CD4-positive, alpha-beta T cell treated with Interferon alpha-2 for 1 hour (primary cell): ENCODE measurements at places on chromosomes 5 and 9.

- DNase-seq, result no peak
Observed at GRCh38 chr5:131171276-131171810, 599 bp downstream of the LYRM7 start.

- peak; percentile 28 for DNase-seq
Observed at GRCh38 chr5:174935854-174936474, 211.6 kb downstream of the MSX2 start.

- DNase-seq, result no peak
Observed at GRCh38 chr9:122226142-122226757, 2.5 kb downstream of the LHX6 start.

DNA sequence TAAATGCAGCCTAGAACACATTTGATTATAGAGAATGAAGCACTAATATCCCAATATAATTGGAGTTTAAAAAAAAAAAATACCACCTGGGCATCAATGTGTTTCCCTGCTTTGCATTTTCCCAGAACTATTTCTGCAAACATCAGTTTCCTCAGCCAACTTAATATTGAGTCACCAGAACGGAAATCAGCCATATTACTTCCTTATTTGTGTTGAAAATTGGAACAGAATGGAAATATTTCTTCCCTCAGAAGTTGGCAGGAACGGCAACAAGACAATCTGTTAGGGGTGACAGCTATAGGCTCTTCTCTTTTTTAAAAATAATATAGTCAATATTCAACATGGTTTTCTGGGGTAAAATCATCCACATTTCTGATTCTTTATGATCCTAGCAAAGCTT, 4.0 kb downstream of the MFAP3 start:
- no peak for DNase-seq

DNA sequence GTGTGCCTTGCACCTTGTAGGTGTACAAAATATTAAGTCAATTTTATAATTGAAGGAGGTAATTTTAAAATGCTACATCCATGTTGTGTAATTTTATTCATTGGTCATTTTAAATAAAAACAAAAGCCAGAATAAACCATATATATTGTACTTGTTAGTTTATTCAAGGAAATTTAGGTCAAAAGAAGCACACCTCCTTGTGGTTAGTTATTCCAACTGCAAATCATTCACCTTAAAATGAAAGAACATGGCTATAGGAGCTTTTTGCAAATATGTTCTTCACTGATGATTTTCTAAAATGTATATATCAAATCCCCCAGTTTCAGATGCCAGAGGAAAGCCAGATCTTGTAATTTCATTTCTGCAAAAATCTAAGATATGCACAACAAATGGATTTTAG, 5.4 kb upstream of the MOCS2 start:
- no peak for DNase-seq
